T1000 (cell line): ENCODE measurements at places on chromosomes 4 and X.

GRCh38 chr4:168766604-168767316 is 243.3 kb downstream of the CBR4 start:
- DNase-seq = no peak

GRCh38 chrX:53330331-53330730 is 48.9 kb upstream of the IQSEC2 start:
- no peak for DNase-seq

GRCh38 chrX:72255864-72256263 is 17.0 kb upstream of the ERCC6L start:
- DNase-seq = no peak

- no peak for DNase-seq
These were observed 69.7 kb downstream of the PPP3CA start for GRCh38 chr4:101277671-101278070.

- no peak for DNase-seq
These were observed 229.7 kb downstream of the EVC2 start for GRCh38 chr4:5478697-5479096.

GRCh38 chrX:68183612-68184214 is 249.6 kb downstream of the OPHN1 start:
- DNase-seq = no peak
